ENCODE measurements at places on chromosomes 11 and 22.

DNA sequence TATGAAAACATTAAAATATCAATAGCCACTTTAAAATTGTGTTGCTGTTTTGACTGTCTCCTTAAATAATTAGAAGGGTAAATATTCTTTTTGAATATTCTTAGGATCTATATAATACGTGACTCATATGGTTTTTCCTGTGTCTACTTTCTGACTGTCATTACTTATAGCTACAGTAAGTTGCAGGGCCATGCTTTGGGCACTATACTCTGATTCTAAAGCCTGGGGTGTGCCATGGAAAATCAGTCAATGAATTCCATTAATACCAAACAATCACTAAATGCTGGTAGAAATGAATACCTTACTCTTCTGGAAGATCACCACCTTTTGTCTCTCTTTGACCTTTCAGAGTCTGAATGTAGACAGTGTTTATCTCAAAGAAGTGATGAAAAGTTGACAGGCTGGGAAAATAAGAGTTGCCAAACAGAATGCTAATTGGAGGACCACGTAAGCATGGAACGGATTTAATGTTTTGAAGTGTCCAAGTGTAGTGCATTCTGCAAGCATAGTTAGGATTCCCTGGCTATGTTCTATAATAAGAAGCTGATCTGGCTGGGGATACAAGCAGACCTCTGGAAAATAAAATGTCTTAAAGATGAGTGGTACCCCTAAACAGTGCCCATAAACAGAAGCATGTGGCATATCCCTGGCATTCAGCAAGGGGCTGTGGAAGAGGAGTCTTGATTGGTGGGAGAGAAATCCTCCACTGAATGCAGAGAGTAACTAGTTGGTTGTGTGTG lies 16.8 kb downstream of the LUZP2 start:
- no peak for DNase-seq

DNA sequence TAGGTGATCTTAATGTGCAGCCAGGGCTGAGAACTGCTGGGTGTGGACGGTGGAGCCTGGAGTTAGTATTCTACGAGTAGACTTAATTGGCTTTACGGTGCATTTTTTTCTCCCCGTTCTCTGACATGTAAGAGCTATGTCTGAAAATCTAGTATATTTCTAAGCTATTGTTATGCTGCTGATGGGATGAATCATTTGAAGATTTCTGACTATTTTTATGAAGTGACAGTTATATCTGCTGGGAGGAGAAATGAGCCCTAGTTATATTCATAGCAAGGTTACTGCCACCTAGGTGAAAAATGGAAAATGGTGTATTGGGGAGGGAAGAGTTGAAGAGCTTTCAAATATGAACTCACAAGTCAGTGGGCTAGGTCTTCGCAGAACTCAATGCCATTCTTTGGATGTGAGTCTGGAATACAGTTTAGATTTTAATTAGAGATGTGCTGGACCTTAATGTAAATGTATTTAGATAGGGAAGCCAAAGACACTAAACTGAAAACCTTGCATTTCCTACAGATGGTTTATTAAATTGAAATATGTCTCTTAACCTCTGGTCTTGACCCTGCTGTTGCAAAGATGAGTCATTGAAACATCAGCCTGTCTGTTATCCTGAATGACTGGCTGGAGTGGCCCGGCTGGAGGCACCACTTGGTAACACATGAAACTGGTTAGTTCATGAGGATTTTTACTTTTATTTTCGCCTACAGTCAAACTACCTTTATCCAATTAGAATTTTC lies 293.7 kb downstream of the DDX10 start:
- DNase-seq: peak; percentile 12

GRCh38 chr11:40569947-40570531 lies 889.4 kb downstream of the LRRC4C start:
- DNase-seq: no peak

- DNase-seq: no peak
These were observed 3.4 kb downstream of the HPX start for GRCh38 chr11:6437423-6437822.

GRCh38 chr11:86129740-86130540 lies 61.1 kb upstream of the PICALM start:
- DNase-seq: no peak

DNA sequence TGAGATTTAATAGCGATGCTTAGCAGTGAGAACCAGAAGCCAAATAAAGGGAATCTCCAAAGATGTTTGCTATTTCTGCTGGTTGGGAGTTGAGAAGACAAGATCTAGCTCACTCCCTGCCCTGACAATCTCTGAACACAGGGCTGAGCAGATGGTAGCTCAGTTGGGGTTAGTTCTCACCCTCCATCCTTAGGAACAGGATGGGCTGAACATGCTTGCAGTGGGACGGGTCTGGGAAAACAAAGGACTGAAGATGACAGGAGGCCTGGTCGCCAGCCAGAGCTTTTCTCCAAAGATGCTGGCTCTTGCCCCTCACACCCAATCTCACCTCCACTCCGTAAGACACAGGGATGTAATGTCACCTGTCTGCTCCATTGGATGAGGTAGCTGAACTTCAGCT lies 72.7 kb downstream of the SC5D start:
- no peak for DNase-seq

GRCh38 chr11:12792590-12792989 lies 118.4 kb downstream of the TEAD1 start:
- DNase-seq: no peak

- DNase-seq: no peak
These were observed 29.4 kb upstream of the BAIAP2L2 start for GRCh38 chr22:38139901-38140300.

DNA sequence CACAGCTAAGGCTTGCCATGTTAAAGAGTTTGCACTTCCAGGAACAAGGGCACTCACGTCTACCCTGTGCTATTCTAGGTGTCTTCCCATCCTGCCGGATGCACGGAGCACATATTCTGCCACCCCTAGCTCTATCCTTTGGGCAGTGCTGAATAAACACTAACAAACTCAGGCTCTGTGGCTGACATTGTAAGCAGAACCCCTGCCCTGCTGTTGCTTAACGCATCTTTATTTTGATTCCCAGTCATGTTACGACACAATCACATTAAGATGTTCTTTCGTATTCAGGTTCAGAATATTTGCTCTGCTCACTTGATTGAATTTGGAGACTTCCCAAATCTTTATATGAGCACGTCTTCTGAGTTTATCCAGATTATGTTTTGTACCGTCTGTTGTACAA lies 3.7 kb upstream of the HDHD5 start:
- no peak for DNase-seq

GRCh38 chr11:123356539-123356938 lies 73.5 kb upstream of the GRAMD1B start:
- peak; percentile 64 for DNase-seq

DNA sequence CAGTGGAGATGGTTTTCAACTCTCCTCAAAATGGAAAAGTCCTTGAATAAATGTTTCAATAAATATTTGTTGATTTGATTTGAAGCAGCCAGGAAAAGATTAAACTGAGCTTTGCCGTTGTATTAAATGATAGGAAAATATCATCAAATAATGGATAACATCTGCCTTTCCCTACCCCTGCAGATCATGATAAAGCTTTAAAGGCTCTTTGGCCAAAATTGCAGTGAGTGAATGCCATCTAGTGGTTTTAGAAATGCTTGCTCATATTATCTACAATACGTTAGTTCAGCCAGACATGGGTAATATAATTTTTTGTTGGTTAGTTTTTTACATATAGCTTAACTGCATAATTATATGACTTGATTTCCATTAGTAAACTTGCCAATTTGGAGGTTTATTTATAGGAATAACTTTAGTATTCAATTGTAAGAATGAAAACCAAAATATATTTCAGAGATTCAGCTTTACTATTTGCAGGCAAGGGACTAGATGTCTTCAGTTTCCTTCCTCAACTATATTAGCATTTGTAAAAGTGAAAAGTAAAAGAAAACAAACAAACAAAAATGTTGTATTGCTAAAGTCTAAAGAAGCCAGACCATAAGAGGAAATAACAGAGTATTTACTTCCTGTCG lies 159.2 kb downstream of the MSANTD4 start:
- no peak for DNase-seq

DNA sequence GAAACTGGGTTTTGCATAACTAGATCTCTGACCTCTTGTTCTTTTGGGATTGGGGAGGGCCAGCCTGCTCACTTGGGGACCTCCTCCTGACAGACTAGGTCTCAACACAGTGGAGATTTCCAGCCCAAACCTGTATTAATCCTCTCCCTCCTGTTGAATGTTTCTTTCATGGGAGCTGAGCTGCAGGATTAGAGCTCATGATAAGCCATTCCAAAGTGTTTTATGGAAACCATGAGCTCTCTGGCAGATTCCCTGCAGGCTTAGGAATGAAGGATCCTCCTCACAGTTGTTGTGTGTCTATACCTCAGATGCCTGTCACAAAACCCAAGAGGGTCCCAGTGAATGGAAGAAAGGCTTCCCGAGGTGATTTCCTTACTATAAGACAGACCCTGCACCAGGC lies 248.4 kb upstream of the B3GAT1 start:
- DNase-seq: no peak

DNA sequence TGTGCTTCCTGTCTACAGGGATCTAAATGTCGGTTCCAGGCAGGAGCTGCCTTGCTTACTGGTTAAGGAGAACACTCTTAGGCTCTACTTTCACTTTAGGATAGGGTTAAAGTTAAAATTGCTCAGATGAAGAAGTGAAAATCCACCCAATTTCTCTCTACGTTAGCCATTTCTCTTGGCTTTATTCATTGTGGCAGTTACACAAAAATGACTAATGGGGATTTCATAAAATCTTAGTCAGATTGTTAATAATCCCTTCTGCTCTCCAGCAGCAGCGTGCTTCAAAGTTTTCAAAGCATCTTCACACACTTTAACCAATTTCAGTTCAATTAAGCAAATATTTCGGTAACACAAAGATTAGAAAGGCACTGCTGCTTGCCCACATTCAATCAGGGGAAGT lies 58.4 kb upstream of the RCN1 start:
- DNase-seq: no peak

GRCh38 chr11:59030037-59030436 lies 56.1 kb upstream of the GLYATL1B start:
- no peak for DNase-seq

DNA sequence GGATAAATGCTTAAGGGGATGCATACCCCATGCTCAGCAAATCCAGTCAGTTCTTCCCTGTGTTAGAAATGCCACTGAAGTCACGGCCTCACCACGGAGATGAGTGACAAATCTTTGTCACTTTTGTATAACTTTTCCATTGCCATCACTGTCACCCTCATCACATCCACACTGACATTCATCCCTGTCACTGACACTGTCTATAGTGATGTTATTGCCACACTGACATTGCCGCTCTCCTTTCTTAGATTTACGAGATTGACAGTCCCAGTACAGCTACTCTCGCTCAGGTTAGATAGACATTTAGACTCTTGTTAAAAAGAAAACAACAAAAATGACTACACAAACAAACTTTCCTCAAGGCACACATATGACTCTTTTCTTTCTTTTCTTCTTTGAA lies 910.7 kb upstream of the CNTN5 start:
- DNase-seq: no peak

- no peak for DNase-seq
These were observed 27.6 kb upstream of the LRRC10B start for GRCh38 chr11:61480994-61481335.

DNA sequence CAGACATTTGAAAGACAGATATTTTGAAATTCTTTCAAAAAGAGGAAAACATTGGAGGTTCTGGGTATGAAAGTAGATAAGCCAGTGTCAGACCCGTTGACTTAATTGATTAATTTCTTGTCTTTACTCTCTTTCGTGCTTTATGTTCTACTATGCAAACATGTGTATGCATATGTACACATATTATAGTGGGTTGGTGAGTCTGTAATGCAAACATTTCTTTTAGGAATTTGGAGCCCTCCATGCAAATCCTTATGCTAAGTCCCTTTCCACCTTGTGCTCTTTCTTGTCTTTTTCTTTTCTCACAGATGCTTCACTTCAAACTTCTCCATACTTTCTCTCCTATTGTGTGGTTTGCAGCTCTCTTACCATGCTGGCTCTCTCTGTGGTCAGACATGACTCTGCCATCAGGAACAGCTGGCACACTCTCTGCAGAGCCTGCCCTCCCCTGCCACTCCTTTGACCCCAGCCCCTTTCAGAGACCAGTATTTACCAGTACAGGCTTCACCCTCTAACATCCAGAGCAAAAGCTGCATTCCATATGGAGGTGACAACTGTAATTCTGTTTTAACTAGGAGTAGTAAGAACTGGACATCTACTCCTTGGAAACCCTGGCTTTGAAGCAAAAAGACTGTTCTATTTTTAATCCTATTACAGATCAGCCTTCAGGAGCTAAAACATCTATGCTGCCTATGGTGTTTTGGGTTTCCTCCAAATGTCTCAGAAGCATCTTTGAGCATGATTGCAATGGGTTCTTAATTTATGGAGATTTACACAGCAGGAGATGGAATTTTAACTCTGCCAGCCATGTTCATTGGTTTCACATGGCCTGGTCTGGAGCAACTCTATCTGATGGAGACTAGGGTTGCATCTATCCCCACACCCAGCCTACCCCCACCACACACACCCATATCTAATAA lies 386.9 kb upstream of the FAT3 start:
- no peak for DNase-seq

DNA sequence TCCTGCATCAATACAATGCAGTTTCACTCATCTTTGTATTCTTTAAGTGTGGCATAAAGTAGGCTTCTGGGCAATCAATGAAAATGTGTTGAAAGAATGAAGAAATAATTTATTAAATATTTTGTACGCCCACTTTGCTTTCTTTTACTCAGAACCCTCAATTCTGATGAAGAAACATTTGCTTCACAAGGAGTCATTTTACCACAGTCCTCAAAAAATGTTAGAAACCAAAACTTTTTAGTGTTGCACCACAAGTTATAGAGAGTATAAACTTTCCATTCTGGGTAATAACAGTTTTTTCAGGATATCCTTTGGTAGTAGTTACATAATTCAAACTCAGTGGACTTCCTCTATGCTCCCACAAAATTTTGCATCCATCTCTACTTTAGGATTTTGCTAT lies 360.5 kb downstream of the DLG2 start:
- DNase-seq: no peak

DNA sequence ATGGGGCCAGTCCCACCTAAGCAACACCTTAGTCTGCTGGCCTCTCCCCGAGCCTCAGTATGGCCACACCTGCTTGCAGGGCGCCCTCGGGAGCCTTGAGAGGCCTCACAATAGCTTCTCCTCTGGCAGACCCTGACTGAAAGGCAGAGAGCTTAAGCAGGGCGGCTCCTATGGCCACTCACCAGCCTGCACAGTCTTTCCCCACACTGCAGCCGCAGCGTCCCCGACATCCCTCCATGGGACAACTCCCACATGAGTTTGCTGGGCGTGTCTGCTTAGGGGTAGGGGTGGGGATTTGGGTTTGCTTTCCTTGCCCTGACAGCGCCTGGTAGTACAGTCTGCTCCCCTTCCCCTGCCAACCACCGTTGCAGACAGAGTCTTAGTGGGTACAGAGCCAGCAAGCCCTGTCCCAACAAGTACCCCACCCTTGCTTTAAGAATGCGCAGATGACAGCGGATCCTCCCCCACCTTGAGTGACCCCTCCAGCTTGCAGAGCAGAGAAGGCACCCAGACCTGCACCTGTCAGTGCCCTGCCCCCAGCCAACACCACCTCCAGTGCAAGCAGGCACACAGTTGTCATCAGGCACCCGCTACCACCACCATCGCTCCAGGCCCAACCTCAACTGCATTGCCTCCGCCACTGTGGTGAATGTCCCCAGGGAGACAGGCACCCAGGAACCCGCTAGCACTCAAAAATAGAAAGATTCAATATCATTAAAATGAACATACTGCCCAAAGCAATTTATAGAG lies 413.8 kb upstream of the ARHGAP42 start:
- DNase-seq: no peak

- DNase-seq: no peak
These were observed at the start of gene SEZ6L for GRCh38 chr22:26169315-26170111. TSS of gene SEZ6L (plus strand) at chr22:26169462. CDS start at chr22:26169670, 208 bp downstream.
